Stimulated activated CD4-positive, alpha-beta T cell treated with anti-CD3 and anti-CD28 coated beads, Interleukin-15, amount 100 ng/mL, for 1 hour (primary cell): ENCODE measurements at places on chromosomes 12 and 14.

- no peak for DNase-seq
Measured at GRCh38 chr14:34713122-34713680, 1.2 kb downstream of the CFL2 start.

GRCh38 chr12:116420227-116420880 lies 138.8 kb upstream of the MAP1LC3B2 start:
- DNase-seq, result no peak

GRCh38 chr12:104692557-104693218 lies 235.9 kb downstream of the CHST11 start:
- no peak for DNase-seq

DNA sequence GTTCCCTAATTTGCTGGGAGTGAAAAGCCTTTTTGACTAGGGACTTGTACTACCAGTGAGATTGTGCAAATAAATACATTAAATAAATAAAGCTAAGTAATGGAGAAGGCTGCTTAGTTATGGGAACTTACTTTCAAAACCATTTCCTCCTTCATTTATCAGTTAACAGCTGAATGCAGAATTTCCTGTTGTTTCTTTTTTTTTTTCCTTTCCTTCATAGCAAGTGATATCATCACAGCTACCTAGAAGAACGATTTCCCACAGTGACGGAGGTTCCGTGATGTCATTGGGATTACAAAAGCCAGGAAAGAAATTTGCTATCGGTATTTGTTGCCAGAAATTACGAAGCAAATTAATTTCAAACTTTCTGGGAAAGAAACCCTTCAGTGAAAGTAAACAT lies 42.1 kb upstream of the SOCS2 start:
- no peak for DNase-seq
